ENCODE measurements at places on chromosomes 6 and 20. TPM values are rescaled to one million over a fixed set of nuclear protein-coding genes. Genes with fewer than 3 reads are reported as not detected.
A peak's percentile ranks its signal among the peaks of the same experiment; 100 is the strongest.

Gene WFDC12
- not detected for polyA plus RNA-seq

Gene TMEM217
- polyA plus RNA-seq: 0.67 TPM

Gene RBBP8NL
- polyA plus RNA-seq: 1.5 TPM

DNA sequence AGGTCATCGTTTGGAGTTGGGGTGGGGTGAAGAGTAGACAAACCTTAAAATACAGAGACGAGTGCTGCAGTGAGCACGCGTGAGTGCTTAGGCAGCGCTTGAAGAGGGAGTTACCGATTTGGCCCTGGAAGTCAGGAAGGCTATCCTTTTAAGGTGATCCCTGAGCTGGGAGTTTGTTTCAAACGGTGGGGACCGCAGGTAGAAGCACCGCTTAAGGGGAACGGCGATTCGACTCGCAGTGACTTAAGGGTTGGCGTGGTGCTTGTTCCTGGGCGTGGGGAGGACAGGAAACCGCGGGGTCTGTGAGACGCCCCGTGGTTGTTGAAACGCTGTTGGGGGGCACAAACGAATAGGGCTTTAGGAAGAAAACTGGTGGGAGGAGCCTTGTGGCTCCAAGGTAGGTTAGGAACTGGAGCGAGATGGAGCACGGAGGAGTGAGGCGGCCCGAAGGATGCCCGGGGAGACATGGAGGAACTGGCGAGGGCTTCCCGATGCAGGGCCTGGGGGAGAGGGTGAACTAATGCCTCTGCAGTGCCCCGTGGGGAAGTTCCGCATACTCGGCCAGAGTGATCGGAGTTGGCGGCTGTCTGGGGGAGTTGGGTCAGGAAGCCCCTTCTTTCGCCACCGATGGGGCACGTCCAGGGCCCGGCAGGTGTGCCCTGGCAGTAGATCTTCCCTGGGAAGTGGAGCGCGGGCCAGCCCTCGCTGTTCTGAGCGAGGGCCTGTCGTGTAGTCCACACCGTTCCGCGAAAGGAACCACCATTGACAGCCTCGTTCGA is 1.3 kb upstream of the CDYL start:
- peak; percentile 33 for DNase-seq

Gene HMGCLL1
- polyA plus RNA-seq: 2.0 TPM

Gene ASIP
- 0.84 TPM for polyA plus RNA-seq

DNA sequence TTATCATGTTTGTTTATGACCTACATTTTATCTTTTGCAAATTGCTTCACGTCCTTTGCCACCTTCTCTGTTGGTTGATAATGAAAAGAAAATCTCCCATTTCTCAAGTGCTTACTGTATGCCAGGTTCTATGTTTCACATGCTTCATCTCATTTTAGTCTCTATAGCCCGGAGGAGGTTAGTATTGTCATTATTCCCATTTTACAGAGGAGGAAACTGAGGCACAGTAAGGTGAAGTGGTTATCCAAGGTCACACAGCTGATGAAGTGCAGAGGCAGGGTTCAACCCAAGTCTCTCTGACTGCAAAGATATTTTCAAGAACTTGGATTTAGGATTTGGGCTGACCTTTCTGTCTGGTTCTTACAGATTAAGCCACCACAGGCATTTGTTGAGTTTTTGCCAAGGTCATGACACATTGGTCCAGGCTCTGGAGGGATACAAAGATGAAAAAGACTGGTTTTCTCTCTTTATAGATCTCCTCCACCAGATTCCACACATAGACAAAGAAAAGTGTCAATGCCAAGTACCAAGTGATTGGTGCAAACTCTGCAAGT is 20.6 kb downstream of the CNBD2 start:
- DNase-seq: no peak

- DNase-seq: no peak
Observed at GRCh38 chr6:163181666-163182180, 232.8 kb upstream of the QKI start.

DNA sequence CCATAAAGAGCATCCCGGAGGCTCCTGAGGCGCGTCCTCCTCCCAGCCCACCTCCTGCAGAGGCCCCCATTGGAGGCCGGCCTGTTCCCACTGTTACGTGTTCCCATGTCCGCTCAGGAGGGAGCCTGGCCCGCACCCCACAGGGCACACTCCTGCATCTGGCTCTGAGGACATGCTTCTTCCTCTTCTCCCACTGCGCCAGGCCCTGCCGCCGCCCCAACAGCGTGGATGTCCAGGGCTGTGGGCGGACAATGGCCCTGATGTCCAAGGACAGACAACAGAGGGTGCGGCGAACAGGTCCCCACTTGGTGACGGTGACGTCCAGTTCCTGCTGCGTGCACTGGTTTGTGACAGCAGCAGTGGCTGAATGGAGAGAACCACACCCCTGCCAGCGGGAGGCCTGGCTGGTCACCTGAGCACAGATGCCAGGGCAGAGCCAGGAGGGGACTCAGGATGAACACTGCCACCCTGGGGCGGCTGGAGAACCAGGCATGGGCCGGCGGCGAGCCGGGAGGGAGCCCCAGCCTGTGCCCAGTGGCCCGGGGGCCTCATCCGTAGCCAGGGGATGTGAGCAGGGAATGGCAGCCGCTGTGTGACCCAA is 26.6 kb downstream of the FRMD1 start:
- peak; percentile 48 for DNase-seq

Data from kidney (tissue), 22 donors.